MV-4-11 (cell line): ENCODE measurements at places on chromosomes 5 and 9.

- no peak for DNase-seq
Observed at GRCh38 chr5:118479285-118479684, 509.1 kb downstream of the DTWD2 start.

GRCh38 chr9:96566498-96567202 is 53.0 kb downstream of the CDC14B start:
- peak; percentile 45 for DNase-seq

- no peak for DNase-seq
Observed at GRCh38 chr5:88823201-88823600, 59.8 kb downstream of the MEF2C start.

GRCh38 chr5:88689668-88690408 is 193.1 kb downstream of the MEF2C start:
- no peak for DNase-seq

- peak; percentile 34 for DNase-seq
Observed at GRCh38 chr5:119708076-119708790, 78.9 kb downstream of the FAM170A start.

DNA sequence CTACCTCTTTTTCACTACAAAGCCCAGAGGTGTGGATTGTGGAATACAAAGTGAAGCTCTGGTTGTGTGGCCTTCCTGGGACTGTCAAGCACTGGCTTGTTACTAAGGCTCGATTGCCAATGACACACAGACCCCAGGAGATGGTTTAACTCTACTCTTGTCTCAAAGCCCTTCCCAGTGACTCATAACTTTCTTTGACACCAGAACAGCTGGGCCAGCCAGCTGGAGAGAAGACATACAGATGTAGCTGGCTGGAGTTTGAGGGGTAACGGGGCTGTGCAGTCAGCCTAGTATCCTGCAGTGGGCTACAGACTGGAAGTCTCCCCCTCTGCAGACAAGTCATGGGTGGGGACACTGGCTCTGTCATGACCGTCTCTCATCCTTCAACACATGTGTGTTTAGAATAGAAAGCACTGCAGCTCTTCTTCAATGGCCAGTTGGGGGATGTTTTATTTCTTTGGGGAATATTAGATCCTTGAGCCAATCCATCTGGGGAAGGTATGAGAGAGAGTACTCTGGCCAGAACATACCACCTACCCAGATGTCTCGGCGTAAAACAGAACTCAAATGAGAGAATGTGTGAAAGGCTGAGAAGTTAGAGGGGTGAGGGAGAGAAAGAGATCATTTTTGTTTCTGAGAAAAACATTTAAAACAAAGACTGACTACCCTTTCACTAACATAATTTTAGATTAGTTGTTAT is 53.3 kb downstream of the SEMA6A start:
- DNase-seq = no peak

GRCh38 chr9:135288054-135288453 is 191.5 kb upstream of the PPP1R26 start:
- no peak for DNase-seq

GRCh38 chr5:32014096-32014745 is 159.9 kb downstream of the GOLPH3 start:
- peak; percentile 18 for DNase-seq

GRCh38 chr5:128154943-128155342 is 71.4 kb downstream of the SLC12A2 start:
- peak; percentile 14 for DNase-seq

GRCh38 chr5:106415541-106415940 is 1255.2 kb downstream of the EFNA5 start:
- DNase-seq = no peak

DNA sequence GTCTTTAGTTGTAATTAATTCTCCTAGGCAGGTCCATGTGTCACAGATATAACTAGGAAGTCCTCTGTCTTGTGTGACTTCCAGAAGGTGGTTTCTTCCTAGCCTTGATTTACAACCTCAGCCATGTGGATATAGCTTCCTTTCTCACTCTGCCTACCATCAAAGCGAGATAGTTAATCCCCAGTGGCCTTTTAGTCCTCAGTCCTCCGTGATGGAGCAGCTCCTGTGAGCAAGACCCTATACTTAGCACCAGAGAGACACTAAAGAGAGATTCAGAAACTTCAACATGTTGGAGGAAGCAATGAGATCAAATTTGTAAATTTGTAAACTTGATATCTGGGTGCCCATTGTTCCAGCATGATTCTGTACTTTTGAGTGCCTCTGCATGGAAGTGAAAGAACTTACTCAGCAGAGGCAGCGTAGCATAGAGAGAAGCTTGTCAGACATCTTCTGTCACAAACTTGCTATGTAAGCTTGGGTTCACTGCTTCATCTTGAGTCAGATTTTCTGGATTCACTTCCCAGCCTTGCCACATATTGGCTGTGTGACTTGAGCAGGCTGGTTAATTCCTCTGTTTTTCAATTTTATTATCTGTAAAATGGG is 170.2 kb upstream of the NR3C1 start:
- peak; percentile 71 for DNase-seq

DNA sequence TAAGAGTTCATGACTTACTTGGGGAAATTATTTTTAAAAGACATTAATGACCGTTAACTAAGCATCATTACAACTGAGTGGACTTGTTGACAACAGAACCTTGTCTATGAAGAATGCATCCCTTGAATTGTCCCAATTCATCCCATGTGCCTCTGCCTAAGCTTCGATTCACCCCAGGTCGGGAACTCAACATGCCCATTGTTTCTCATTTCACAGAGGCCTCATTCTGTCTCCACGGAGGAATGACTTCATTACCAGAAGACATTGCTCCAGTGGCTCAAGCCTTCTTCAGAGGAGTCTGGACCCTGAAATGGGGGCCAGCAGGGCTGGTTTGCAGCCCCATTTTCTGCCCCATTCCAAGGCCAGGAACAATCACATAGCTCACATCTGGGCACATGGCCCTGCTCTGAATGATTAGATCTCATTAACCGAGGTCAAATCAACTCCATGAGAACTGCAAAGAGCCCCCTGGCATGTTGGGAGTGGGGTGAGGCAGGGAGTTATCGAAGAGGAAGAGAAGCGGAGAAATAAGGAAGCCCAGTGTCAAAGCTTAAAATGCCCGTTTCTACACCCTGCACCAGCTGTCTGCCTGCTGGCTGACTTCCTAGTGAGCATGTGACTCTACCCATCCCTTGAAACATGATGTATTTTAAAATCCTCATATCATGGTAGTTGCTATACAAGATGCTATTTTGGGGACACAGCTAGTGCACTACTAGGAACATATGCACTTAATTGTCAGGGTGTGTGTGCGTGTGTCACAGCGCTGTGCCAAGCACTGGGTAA is 137.3 kb downstream of the LHFPL2 start:
- peak; percentile 73 for DNase-seq

GRCh38 chr5:83406906-83407305 is 64.6 kb upstream of the VCAN start:
- DNase-seq = no peak

DNA sequence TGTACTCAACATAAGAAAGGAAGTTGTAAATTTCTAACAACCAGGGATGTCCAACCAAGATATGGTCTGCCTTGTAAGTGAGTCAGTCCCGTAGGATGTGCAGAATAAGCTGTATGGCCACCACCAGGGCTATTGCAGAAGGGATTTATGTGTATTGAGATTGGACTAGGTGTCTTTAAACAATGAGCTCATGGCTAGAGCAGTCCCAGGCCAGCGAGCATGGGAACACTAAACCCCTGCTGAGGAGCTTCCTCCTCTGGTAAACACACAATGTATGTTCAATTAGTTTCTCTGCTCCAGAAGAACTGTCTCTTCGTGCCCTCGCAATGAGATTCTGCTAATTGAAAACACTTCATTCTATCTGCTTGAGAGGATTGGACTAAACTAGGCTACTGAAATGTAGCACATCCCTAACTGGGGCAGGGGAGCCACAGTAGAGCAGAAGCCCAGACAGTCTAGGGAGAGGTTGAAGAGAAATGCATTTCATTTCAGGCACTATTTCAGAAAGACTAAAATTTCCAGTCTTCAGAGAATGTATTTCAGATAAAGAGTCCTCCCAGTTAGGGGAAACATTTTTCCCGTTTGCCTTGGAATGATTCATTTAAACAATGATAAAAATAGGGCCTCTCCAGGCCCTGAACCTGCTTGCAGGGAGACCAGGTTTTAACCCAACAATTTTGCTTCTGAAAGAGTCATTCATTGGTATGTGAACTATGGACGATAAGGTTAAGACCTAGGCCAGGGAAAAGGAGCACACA is 154.7 kb downstream of the FAM114A2 start:
- DNase-seq = no peak

GRCh38 chr9:72937545-72937944 is 15.3 kb downstream of the ALDH1A1 start:
- DNase-seq = no peak

DNA sequence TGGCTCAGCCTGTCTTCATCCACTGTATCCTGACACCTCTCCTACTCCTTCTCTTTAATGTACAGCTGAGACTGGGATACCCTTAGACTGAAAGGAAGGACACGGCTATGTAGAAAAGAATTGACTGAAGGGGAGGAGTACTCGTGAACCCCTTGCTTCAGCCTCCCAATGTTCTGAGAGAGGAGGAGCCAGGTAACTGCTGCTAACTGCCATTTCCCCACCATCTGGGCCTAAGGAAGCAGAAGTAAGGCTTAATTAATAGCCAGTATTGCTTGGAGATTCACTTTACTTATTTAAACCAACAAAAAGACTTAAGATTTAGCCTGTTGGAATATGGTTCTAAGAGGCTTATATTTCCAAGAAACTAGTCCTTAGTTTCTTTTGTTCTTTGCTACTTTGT is 18.8 kb upstream of the RGS3 start:
- no peak for DNase-seq

DNA sequence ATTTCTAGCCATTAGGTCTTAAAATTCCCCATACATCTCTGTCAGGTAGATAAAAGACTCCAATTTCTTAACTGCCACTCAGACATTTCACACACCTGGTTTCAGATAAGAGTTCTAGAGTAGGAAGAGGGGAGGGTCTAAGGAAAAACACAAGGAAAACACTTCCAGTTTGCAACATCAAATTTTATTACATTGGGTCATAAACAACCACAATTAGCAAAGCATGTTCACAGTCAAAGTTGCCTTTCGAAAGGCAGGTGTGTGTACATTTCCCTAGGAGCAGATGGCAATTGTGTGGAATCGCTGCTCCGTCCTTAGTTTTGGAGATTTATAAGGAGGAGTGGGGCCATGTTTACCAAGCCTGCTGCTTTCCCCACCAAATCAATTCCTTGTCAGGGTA is 120.8 kb downstream of the DMRT2 start:
- no peak for DNase-seq

GRCh38 chr5:65113771-65114170 is 345.0 kb downstream of the CWC27 start:
- no peak for DNase-seq

DNA sequence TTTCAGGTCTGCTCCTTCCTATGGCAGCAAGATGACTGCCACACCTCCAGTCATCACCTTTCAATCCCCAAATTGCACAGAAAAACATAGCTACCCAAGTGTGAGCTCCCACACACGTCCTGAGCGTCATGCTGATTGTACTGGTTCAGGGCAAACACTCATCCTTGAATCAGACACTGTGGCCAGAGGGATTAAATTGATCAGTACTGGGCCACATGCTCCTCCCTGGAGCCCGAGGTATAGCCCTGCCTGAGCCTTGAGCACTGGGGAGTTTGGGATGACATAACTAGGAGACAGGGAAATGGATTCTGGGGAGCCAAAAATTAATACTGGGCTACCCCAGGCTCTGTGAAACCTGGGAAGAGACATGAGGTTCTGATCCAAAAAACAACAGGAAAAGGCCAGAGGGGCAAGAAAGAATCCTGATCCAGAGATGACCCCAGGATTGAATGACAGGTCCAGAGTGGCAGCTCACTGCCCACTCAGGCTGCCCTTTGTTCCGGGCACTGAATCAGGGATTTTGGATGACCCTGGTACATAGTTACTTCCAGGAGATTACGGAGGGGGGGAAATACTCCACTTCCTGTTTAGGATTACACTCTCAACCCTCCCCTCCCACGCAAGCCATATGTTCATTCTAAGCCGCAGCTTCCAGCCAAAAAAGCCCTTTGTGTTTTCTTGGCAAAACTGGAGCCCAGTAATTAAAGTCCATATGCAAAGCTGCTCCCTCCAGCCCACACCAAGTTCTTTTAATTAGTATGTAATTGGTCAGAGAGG is 141.6 kb upstream of the SPRY4 start:
- peak; percentile 29 for DNase-seq
